Activated naive CD8-positive, alpha-beta T cell treated with anti-CD3 and anti-CD28 coated beads, Interleukin-2, amount 10 ng/mL, durations not matched to agents 7 days and 5 days (primary cell): ENCODE measurements at places on chromosomes 16 and 17. TPM values are rescaled to one million over a fixed set of nuclear protein-coding genes. Genes with fewer than 3 reads are reported as not detected.

Gene PRR35
- not detected for total RNA-seq

DNA sequence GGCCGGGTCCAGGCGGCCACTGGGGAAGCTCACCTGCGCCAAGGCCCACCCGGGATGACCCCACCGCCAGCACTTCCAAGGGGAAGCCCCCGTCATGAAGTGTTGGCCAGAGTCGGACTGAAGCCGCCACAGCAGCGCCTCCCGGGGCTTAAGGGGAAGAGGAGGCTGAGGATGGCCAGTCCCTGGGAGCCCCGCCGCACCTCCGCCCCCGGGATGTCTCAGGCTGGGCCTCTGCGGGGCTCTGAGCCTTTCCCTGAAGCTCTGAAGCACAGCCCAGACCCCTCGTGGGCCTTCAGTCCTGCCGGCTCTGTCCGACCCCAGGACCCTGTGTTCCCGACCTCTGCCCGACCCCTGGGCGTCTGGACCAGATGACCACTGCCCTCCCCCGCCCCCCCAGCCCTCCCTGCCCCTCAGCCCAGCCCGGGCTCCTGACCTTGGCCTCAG is 42.8 kb upstream of the ACSF3 start:
- no peak for DNase-seq

DNA sequence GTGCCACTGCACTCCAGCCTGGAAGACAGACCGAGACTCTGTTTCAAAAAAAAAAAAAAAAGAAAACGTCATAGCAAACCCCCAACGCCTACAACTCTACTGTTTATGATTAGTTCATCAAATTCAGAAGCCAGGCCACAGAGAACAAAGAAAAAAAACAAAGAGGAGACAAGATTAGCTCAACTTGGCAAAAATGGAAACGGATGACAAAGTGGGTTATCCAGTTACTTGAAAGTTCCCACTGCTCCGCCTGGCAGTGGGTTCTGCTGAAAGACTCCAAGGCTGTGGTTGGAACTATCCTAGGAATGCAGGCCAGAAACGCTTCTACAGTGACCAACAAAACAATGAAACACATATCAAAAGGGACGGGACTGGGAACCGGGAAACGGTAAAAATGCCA is 53.1 kb downstream of the MRM3 start:
- DNase-seq, result no peak

DNA sequence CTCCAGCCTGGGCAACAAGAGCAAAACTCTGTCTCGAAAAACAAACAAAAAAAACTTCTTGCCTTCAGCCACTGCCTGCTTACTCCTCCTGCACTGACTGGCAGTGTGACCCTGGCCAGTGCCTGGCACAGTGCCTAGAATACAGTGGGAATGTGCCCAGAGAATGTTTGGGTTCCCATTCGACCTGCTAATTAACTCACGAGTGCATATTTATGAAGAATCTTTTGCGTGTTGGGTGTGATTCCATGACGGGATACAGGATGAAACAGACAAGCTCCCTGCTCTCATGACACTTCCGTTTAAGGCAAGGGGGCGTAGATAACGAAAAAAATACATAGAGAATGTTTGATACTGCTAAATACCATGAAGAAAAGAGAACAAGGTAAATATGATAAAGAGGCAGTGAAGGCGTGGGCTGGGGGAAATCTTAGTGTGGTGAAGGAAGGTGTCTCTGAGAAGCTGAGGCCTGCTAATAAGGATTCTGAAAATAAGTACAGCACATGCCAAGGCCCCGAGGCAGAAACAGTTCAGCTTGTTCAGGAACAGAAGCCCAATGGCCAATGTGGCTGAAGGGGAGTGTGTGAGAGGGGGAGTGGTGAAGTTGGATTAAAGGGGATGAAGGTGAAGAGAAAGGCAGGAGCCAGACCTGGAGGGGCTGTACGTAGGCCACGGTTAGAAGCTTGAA is 4.3 kb downstream of the ABI3 start:
- no peak for DNase-seq

Gene SHBG
- not detected for total RNA-seq

DNA sequence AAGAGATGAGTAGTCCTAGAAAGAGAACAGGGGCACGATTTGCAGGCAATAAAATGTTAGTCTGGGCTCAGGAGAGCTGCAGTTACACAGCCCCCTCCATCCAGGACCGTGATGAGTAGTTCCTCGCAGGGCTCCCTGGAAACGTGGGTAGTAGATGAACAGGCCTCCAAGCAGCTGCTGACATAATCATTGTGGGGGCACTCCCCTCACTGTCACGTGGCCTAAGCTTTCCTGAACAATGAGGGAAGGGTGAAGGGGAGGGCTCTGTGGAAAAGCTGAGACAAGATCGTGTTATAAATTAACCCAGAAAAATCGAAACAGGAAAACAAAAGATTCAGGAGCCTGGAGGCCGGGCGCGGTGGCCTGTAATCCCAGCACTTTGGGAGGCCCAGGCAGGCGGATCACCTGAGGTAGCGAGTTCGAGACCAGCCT is 1.3 kb upstream of the PER1 start:
- no peak for DNase-seq

Gene TCAP
- 2.7 TPM for total RNA-seq

DNA sequence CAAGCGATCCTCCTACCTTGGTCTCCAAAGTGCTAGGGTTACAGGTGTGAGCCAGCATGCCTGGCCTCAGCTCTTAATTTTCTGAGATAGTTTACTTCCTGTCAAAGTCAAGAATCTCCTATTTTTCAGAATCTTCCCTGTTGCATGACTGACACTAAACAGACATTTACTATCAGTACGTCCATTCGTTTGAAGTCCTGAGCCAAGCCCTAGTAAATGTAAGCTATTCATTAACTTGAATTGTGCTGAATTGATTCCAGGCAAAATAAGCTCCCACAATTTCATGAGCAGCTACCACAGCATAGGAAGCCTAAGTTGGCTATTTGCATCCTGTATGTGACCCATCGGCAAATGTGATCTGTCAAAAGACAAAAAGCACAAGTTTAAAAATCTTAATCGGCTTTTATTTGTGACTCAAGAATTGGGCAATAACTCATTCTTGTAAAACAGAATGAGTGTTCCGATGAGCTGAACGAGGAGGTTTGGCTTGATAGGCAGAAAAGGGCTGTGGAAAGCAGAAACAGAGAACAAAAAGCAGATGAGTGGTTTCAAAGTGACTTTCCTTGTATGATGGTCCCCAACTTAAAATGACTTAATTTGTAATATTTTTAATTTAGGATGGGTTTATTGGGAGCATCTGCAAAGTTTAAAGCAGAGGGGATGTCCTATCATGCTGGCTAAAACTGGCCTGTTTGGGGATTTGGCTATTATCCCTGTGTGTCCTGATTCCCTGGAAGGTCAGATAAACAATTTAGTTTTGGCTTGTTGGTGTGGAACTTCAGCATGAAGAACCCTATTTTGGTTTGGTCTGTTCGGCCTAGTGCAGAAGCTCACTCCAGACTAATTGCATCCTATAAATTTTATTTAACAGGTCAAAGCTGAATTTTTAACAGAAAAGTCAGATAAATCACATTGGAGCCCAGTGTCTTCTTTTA is 14.2 kb downstream of the RNF112 start:
- no peak for DNase-seq

Gene NPIPB4
- total RNA-seq, result 255 TPM

DNA sequence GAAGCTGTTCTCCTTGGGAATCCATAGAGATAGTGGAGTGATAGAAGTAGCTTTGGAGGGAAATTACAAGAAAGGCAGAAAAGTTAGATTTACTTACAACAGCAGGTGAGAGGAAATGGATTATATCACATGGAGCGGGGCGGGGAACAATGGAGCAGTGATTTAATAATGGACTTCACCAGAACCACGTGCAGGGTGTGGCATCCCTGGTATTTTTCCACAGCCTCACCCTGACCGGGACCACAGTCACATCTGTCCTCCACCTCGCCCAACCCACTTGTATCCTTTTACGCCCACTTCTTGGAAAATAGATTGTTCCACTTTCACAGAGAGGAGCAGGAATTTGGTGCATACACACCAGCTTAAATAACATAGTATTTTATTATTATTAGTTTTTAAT is 15.9 kb upstream of the CYB5B start:
- no peak for DNase-seq

Gene IRX3
- total RNA-seq, result not detected

- no peak for DNase-seq
These were observed 13.2 kb downstream of the IGFBP4 start for GRCh38 chr17:40456396-40456951.

- no peak for DNase-seq
These were observed 10.9 kb downstream of the ABCA6 start for GRCh38 chr17:69130627-69131296.

GRCh38 chr16:26983426-26983825 is 83.3 kb upstream of the C16orf82 start:
- DNase-seq, result no peak

GRCh38 chr16:66850115-66850815 is 6.1 kb downstream of the CA7 start:
- DNase-seq, result no peak
